Gastroesophageal sphincter (tissue), 4 donors: ENCODE measurements at places on chromosomes 1 and 21. TPM values are rescaled to one million over a fixed set of nuclear protein-coding genes. Genes with fewer than 3 reads are reported as not detected.
A peak's percentile ranks its signal among the peaks of the same experiment; 100 is the strongest.

FMO2 gene
- total RNA-seq: 34.6 TPM

EFNA3 gene
- not detected for total RNA-seq

- ATAC-seq: peak; percentile 25
Observed at GRCh38 chr1:54464477-54465146, 58.4 kb upstream of the SSBP3 start.

GRCh38 chr1:14662116-14662515, 63.6 kb downstream of the KAZN start:
- peak; percentile 26 for ATAC-seq

DNA sequence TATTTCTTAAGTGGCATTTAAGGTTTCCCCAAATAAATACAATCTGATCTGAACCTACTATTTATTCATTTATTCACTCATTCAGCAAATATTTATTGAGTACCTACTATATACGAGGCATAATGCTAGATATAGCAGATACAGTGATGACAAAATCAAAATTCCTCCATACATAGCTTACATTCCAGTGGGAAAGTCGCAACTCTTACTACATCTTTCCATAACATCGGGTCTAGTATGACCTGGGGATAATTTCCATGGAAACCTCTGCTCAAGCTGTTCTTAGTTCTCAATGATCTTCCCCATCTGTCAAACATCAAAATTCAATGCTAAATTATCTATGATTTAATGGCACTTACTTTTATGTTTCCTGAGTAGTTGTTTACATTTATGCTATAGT, 70.8 kb upstream of the PRKACB start:
- no peak for ATAC-seq

GRCh38 chr1:27577504-27578188, 26.3 kb downstream of the AHDC1 start:
- no peak for ATAC-seq
